ENCODE measurements at places on chromosomes 5 and 9.

GRCh38 chr5:175464074-175464941 is 14.1 kb upstream of the SFXN1 start:
- no peak for DNase-seq

- peak; percentile 67 for DNase-seq
Observed at GRCh38 chr5:40402007-40402364, 277.7 kb upstream of the PTGER4 start.

DNA sequence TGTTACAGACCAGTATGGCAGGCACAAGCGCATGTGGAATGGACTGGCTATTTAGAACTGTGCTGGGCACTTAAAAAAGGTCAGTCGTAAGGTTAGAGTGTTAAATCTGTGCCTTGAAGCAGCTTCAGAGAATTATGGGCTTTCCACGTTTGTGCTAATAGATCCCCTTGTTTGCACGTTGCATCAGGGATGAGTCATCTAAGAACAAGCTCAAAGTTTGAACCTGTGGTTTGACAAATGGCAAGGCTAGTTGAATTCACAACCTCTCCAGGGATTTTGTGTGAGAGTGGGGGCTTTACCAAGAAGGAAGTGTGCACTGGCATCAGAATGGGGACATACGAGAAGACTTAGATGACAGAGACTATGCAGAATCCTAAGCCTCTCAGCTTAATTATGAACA is 249.6 kb downstream of the IRX1 start:
- DNase-seq: no peak

GRCh38 chr5:56129288-56129687 is 103.8 kb downstream of the ANKRD55 start:
- no peak for DNase-seq

GRCh38 chr5:1011741-1012312 is 3.2 kb downstream of the NKD2 start:
- DNase-seq: no peak

- DNase-seq: peak; percentile 42
Observed at GRCh38 chr5:150278916-150279315, 10.7 kb downstream of the CAMK2A start.

Data from PC-9 (cell line).